Uterus (tissue), 4 donors: ENCODE measurements at places on chromosomes 5 and 9. TPM values are rescaled to one million over a fixed set of nuclear protein-coding genes. Genes with fewer than 3 reads are reported as not detected.

GRCh38 chr9:100720922-100721321, 143.0 kb downstream of the CAVIN4 start:
- no peak for DNase-seq

DNA sequence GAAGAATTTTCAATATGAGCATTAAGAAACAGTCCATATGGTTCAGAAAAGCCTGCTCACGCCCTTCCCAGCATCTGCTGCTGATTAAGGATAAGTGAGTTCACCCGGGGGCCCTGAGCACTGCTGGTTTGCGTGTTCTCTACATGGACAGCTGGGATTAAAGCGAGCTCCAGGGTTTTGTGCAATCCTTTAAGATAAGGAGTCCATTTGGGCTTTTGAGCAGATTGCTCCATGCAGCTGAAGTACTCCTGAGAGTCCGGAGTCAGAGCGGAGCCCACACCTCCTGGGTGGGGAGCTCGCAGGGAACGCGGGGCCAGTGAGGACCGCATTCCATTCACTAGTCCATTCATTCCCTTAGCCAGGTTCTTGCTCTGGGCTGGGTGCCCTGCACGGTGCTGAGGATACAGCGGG, 149.3 kb upstream of the COL5A1 start:
- DNase-seq = peak; percentile 86

- no peak for DNase-seq
These were observed 194.8 kb downstream of the SPOCK1 start for GRCh38 chr5:137304226-137304874.

SPINK4 gene
- total RNA-seq = not detected

DNA sequence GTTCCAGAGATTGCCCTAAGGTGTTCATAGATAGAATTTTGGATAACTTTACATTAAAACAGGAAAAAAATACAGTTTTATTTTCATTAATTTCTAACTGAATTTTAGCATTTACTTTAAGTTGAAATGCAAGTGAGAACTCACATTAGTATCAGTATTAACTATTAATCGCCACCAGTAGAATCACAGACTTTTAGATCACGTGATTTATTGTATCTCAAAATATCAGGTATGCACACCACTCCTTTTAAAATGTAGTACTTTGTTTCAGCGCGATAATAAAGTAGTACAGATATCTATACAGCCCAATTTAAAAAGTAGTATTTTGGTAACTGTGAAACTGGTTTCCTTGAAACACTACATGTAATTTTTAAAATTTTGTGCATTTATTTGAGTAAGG, 978.7 kb downstream of the DNAH5 start:
- DNase-seq = no peak

- no peak for DNase-seq
These were observed 53.6 kb downstream of the PRR16 start for GRCh38 chr5:120517607-120518252.

EFNA5 gene
- 16.9 TPM for total RNA-seq

GRCh38 chr5:179397516-179397915, 52.3 kb upstream of the ADAMTS2 start:
- DNase-seq = no peak

MEIKIN gene
- not detected for total RNA-seq

DNA sequence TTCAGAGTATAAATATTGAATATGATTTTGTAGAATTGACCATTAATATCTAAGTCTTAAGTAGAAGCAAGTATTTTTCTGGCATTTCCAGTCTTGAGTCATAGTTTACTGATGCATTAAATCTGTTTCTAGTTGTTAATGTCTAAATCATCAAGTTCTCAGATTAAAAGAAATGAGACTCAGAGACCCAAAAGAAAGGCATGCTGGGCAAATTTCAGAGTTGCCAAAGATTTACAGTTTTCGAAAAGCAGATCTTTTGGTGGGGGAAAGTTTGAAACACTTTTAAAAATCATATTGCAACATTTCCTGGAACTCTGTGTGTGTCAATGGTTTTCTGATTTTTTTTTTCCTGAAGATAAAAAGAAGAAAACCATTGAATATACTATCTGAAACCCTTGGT, 60.9 kb downstream of the ANKRD55 start:
- DNase-seq = no peak

PLPPR1 gene
- 0.41 TPM for total RNA-seq

DNA sequence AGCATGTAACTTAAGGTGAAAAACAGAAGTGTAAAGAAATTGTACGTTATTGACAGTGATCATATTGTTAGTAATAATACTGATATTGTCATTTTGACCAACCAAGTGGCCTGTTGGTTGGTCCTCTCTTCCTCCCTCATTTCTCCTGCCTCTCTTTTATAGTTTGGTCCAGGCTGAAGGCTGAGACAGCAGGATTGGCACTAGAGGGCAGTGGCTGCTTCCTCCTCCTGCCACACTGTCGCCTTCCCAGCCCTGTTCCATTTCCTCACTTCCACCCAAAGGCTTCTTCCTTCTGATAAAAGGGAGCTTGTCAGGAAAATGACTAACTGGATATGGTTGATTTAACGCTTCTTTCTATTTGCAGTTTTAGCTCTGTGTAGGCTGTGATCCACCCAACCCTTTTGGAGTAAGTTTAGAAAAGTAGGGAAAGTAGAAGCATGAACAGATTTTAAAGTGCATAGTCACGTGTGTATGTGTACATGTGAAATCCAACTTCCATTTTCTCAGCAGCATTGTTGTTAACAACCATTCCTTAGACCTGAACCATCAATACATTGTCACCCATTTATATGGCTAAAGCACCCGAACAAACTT, 35.6 kb downstream of the PTCD2 start:
- DNase-seq = no peak

AP3B1 gene
- 45.0 TPM for total RNA-seq

LHX6 gene
- total RNA-seq = 19.5 TPM

DNA sequence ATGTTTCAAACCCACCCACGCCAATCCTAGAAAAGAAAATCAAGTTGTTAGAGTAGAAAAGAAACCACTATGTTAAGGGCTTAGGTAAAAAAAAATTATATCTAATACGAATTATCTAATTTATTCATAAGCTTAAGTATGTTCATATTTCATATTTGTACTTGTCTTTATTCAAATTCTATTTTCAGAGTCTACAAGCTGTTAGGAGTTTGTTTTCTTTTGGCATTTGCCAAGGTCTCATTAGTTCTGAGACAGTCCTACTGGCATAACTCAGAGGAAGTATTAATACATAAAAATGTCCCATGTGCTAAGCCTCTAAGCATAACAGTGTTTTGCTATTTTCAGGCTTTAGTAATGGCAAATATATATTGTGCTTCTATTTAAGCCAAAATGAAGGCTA, 57.6 kb downstream of the STARD4 start:
- no peak for DNase-seq

DNA sequence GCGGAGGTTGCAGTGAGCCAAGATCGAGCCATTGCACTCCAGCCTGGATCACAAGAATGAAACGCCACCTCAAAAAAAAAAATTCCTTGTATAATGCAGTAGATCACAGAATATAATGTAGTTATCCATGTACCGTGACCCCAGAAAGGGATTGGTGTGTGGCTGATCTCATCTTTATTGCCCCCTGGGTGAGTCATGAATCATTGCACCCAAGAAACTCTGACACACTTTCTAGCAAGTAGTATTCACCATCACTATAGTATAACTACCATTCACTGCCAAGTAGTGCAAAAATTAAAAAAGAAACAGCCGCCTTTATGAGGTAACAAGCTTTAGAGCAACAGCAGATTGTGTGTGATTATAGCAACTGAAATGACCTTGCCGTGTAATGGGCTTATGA, 23.7 kb upstream of the ANKH start:
- no peak for DNase-seq

OR1Q1 gene
- not detected for total RNA-seq

DNA sequence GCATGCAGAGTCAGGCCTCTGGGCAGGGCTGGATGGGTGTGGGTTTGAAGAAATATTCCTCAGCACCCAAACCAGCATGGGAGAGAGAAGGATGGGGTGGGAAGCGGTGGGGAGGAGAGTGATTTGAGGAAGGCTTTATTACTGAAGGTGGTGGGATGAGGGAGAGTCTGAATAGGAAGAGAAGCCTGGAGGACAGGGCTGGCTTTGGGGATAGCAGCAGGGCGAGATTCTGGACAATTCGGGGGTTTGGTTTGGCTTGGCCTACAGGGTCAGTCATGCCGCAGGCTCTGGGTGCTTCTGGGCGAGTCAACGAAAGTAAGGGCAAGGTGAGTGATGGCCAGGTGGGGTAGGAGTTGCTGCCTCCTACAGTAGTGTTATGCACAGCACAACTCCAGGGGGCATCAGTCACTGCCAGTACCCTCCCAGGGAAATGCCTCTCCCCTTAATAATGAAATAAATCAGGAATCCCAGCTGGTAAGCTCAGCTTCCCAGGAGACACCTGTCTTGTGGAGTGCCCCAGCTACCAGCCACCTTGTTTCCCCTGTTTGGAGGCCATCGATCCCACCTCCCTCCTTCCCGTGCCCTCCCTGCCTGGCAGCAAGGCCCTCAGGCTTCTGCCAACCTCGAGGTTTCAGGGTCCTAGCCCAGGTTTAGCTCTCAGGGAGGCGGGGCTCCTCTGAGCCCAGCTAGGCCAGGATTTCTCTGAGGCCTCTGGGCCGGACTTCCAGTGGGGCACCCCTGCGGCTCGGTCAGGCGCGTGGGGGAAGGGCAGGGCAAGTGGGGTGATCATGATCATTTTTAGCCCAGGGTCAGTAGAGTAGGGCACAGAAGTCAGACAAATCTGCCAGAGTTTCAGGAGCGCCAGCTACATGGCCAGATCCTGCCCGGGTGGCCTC, 741 bp upstream of the NKX2-5 start:
- DNase-seq = no peak

- no peak for DNase-seq
These were observed 93.7 kb downstream of the PDE4D start for GRCh38 chr5:59799668-59800346.

RBM27 gene
- total RNA-seq = 53.9 TPM

- DNase-seq = no peak
These were observed 302.1 kb downstream of the SLF1 start for GRCh38 chr5:94920570-94920969.

DNA sequence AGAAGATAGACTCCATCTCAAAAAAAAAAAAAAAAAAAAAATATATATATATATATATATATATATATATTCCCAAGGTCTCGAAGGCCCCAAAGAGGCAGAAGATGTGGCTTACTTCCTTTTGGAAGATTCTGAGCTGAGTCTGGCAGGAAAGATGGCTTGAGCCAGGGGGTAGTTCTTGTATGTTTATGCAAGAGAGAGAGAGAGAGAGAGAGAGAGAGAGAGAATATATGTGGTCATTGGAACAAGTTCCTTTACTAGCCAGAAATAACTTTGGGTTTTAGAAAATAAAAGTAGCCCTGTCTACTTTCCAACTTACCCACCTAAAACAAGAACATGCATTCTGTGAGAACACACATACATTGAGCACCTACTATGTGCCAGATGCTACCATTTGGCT, 17.6 kb downstream of the NCS1 start:
- DNase-seq = no peak

GRCh38 chr9:11039006-11039405, 426.2 kb upstream of the PTPRD start:
- DNase-seq = no peak

- no peak for DNase-seq
These were observed 205.3 kb upstream of the PANK3 start for GRCh38 chr5:168784454-168784853.

DNA sequence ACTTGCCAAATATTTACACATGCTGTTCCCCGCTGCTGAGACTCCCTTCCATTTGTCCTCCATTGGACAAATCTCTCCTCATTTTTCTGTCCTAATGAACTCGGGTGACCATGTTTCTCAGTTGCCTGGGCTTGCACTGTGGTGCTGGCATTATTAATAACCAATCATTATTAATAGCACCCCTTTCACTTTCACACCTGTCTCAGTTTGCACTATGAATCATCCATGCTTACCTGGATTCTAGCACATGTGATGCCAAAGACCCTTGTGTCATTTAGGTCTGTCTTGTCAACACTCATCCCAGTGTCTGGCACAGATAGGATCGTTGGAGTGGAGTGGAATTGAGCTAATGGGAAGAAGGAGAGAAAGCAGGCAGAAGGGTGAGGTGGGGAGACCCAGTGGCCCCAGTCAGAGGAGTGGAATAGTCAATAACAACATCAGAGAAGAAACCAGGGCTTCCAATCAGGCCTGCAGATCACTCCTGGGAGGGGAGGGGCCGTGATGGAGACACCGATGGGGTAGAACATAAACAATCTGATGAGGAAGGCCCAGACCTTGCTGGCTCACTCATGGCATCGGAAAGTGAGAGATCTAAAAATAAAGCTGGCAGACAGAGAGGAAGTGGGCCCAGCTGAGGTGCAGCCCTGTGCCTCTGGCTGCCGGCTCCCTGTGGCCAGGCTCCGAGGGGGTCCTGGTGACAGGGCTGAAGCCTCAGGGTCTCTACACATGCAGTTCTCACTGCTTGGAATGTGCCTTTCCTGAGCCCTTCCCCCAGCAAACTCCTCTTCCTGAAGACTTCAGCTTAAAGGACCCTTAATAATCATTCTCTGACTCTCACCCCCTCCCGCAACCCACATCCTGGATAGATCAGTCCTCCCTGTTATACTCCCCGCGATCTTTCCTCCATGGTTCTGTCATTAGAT, 33.5 kb upstream of the CRB2 start:
- DNase-seq = no peak

GRCh38 chr5:56110646-56111403, 116.1 kb upstream of the IL6ST start:
- DNase-seq = no peak

- no peak for DNase-seq
These were observed 12.0 kb downstream of the ZNF622 start for GRCh38 chr5:16453609-16454008.

- no peak for DNase-seq
These were observed 3.2 kb downstream of the NEURL1B start for GRCh38 chr5:172644266-172644665.

DNA sequence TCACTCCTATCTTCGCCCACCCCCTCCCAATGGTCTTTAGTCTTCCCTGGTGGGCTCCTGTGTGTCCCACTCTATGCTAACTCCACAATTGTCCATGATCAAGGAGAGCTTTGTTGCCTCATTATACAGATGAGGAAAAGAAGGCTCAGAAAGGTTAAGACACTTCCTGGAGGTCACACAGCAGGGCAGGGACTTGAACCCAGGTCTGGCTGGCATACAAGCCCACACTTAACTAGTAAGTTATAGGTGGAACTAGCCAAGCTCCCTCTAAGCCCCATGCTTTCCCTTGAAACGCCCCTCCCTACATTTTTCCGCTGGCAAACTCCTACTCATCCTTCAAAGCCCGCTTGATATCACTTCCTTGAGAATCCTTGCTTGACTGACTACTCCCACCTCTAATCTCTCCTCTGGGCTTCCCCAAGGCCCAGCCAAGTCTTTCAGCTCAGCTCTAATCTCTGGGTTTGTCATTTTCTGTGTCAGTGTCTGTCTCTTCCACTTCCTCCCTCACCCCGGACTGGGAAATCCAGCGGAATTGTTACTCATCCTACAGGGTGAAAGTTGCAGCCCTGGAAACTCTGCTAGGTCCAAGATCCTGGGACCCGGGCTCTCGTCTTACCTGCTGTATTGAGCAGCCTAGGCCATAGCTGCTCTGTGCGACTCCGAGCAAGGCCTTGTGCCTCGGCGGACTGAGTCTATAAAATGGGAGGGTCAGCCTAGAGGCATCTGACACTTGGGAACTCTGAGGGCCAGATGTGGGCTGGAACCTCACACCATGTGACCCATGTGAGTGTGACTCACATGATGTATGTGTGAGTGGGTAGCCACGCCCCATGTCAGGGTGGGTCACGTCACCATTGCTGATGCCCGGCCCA, 144.5 kb downstream of the GAPVD1 start:
- no peak for DNase-seq
